ENCODE measurements at places on chromosomes 6 and 20.

DNA sequence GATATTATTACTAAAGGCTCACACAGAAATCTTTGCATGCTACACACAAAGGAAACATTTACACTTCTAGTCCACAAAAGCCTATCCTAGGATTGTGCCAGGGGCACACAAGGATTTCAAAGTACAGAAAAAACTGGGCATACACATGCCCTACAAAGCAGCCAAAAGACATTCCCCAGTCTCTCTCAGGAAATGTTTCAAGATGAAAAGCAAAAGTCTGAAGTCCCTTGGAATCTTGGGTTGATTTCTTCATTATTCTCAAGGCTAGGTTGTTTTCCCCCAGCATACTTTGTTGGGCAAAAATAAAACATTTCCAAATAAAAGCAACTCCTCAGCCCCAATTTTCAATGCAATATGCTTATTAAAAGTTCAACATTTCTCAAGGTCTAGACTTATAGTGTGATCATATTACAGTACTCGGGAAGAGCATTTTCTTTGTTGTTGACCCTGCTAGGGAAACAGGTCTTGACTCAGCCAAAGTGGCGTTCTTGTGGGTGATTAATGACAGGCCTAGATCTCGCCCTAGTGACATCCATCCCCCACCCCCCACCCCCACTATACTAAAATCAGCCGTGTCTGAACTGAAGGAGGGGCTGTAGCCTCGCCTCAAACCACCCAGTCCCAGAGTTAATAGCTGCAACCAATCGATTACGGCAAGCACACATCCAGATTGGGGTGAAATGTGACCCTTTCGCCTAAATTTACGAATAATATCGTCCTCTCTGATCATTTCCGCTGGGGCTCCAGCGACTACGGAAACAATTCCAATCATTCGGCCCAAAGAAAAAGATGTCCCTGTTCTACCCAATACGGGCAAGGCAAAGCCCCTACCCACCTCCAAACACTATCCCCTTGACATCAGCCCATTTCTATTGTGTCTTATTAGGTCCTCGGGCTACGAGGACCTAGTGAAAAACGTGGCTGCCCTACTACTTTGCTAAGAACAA, 1.4 kb downstream of the AKIRIN2 start:
- DNase-seq: peak; percentile 65

GRCh38 chr20:8930726-8931125, 138.2 kb upstream of the PLCB4 start:
- DNase-seq: no peak

GRCh38 chr6:149212892-149213801, 104.4 kb upstream of the TAB2 start:
- no peak for DNase-seq

DNA sequence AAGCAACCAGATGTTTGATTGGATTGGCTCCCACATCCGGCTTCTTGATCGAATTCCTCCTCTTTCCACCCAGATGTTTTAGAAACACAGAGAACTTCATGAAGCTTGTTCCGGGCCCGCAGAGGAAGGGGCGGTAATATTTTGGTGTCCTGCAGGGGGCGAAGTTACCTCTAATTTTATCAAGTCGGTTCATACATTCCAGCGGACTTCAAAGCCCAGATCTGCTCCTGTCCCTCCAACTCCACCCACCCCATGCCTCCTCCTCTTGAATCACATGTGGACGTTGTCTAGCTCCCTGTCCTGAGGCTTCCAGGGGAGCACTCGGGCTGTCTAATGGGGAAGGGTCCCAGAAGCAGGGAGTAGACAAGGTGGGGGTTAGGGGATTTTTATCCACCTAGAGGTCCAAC, 2.9 kb upstream of the BMP6 start:
- peak; percentile 52 for DNase-seq

DNA sequence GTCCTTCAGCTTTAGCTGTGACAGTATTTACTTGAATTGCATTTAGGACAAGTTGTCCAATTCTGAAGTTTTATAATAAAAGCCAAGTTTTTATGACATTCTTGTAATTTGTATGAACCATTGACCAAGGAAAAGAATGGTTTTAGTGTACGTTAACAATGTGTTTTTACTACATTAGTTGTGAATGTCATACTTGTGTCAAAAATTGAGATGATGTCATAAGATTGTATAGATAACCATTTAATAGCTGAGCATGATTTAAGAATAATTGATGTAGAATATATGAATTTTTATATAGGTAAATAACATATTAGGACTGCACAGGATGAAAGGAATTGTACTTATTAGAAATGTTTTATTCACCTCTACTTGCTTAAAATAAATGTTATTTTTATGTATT, 102.9 kb downstream of the MACROD2 start:
- DNase-seq: no peak

GRCh38 chr6:160069050-160069454, 52.6 kb upstream of the SLC22A1 start:
- DNase-seq: peak; percentile 49

DNA sequence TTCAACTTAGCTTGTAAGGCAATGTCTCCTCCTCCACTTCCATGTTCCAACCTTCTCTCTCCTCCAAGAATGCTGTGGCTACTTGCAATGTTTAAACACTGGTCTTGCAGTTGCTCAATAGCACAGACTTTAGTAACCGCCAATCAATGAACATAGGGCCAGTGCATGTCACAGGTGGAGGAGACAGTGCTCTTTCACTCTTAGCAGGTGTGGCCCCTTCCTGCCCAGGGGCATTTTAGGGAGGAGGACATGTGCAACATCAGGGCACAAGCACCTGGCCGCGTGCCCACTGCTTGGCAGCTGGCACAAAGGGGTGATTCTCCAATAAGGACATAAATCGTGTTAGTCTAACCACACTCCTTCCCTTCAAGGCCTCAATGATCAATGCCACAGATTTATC, 41.3 kb downstream of the ADGRF1 start:
- DNase-seq: no peak

DNA sequence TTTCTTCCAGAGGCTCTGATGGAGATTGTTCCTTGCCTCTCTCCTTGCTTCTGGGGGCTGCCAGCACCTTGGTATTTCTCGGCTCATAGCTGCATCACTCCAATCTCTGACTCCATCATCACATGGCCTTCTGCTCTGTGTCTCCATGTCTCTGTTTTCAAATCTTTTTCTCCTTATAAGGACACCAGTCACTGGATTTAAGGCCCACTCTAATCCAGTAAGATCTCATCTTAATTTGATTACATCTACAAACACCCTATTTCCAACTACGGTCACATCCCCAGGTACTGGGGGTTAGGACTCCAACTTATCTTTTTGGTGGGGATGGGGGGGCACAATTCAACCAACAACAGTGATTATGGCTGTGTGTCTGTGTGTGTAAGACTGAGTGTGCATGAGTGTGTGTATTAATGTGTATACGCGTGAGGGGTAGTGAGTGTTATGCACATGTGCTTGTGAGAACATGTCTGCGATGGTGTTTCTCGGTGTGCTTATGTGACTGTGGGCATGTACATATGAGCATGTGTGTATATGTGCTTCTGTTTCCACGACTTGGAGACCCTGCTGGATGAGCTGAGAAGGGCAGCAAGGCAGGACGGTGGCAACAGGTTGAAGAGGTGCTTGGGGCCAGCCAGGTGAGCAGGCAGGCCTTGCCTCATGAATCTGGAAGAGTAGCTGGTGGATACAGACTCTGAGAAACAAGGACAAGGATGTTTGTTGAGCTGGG, 130.5 kb downstream of the MRPL14 start:
- no peak for DNase-seq

DNA sequence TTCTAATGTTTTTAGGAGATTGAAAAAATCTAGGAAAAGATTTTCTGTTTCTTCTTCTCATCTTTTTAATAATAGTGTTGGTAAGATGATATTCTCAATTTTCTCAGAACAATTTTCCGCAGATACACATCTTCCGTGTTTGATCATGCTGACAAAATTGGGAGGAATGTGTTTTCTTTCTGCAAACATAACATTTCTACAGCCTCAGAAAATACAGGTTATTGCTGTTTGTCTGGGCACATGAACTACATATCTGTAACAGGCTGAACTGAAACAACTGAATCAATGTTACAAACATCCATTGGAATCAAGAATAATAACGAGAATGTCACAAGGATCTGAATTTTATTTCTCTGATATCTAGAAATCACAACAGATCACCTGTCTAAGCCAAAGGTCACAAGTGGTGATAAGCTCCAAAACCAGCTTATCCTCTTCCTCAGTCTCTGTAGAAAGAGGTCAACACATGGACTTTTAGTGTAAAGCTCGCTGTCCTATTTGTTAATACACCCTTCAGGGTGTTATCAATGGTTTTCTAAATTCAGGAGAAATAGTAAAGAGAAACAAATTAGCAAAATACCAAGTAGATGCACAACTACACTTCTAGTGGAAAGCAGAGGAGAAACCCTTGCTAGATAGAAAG, 197.3 kb upstream of the MARCKS start:
- DNase-seq: no peak

DNA sequence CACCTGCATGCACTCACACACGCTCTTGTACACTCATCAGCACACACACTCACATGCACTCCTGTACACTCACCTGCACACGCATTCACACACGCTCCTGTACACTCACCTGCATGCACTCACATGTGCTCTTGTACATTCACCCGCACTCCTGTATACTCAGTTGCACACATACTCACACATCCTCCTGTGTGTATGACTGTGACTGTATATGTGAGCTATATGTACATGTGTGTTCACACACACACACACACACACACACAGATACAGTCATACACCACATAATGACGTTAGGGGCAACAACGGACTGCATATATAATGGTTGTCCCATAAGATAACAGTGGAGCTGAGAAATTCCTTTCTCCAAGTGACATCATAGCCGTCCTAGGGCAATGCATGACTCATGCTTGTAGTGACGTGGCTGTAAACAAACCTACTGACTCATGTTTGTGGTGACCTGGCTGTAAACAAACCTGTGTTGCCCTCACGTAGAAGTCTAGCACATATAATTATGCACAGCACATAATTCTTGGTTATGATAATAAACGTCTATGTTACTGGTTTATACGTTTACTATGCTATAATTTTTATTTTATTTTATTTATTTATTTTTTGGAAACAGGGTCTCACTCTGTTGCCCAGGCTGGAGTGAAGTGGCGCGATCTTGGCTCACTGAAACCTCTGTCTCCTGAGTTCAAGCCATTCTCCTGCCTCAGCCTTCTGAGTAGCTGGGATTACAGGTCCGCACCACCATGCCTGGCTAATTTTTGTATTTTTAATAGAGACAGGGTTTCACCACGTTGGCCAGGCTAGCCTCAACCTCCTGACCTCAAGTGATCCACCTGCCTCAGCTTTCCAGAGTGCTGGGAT, 22.8 kb upstream of the TAF4 start:
- DNase-seq: peak; percentile 6

GRCh38 chr6:170042123-170042522, 248.8 kb downstream of the DLL1 start:
- DNase-seq: no peak

DNA sequence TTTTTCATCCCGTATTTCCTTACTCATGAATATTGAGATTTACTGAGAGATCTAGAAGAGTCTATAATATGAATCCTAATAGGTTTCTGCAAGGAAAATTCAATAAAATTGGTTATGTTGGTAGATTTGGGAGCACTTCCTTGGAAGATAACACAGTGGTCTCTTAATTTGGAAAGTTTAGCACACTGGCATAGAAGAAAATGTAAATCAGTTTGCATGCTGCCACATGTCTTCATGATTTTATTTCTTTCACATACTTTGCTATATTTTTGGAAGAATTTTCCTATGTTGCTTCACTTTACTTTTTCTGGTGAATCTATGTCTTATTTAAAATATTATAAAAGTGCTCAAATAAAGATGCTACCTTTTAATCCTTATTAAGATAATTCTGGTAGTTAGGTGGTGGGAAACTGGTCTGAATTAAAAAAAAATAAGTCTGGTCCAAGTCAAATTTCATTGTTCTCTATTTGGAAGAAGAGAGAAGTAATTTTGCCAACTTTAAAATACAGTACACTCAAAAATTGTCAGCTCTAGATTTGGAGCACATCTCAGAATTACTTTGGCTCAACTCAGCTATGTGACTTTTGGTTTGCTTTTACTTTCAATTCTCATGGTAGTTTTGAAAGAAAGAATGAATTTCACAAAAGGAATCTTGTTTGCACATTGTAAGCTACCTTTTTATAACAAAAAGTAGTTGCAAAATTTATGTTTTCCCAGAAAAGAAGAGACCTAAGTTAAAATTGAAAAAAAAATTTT, 197.3 kb downstream of the CENPW start:
- DNase-seq: no peak

DNA sequence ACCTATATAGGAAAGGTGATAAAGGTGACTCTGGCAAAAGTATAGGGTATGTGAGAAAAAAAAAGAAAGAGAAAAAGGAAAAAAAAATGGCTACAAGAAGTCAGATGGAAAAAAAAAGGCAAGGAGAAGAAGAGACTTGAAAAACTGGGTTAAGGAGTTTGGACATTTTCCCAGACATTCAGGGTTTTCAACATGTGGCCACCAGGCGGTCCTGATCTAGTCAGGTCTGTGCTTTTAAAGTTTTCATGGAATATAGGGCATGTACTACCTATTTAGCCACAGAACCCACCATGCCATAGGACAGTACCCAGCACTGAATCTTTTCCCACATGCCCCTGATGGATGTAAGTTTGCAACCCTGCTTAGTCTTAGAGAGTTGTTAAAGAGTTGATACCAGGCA, 433.7 kb downstream of the MAFB start:
- no peak for DNase-seq

DNA sequence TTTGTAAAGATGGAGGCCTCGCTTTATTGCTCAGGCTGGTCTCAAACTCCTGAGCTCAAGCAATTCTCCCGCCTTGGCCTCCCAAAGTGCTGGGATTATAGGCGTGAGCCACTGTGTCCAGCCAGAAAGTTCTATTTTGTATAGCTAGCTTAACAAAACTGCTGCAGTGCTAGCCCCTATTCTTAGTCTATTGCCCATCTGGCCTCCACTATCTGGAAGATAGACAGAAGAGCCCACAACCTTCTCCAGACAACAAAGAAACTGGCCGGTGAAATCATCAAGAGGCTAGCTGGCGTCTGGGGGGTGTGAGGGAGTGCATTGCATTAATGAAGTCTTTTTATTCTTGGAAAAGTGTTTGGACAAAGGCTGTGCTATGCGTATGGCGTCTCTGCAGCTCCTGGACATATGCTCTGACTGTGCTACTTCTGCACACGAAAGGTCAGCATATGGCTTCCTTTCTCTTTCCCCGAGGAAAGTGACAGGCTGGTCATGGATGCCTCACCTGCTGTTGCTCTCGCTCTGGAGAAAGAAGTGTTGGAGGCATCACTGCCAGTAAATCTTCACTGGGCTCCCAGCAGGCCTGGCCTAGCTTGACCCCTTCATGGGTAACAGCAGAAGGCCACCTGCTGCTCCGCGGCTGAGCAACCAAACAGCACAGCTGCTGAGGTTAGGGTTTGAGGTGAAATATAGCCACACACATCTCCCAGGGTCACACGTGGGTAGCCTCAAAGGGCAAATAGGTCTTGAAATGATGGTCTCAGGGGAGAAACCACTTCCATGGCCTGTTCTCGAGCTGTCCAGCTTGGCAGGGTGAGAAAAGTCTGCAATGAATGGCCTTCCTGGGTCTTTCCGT, 95.1 kb upstream of the IYD start:
- DNase-seq: no peak

DNA sequence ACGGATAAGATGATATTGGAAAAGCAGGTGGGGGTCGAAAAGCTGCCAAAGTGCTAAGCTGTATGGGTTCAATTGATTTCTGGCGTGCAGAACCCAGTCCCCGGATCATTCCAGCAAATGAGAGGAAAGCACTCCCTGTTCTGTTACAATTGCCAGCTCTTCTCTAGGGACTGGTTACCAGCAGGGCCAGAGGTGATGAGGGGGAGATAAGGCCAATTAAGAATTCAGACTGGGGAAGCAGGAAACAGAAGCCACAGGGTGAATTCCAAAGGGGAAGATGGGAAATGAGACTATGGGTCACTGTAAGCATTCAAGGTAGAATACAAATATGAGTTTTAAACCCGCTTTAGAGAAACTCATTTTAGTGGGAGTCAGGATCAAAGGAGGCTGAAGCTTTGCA, 349.4 kb upstream of the MAP3K7 start:
- no peak for DNase-seq

Measured in CD4-positive, alpha-beta T cell treated with Interleukin-17A for 1 hour (primary cell).